Naive thymus-derived CD8-positive, alpha-beta T cell (primary cell): ENCODE measurements at places on chromosomes 5 and 9.

GRCh38 chr5:83467371-83468035 is 4.0 kb upstream of the VCAN start:
- H3K36me3 ChIP-seq: no peaks in the 10 kb centered on the region
- H3K27me3 ChIP-seq: peaks cover 30% of the 10 kb centered on the region
- no peak overlapping the region for H3K27ac ChIP-seq
- peaks cover 13% of the 10 kb centered on the region for H3K4me1 ChIP-seq
- H3K4me3 ChIP-seq: no peak overlapping the region
- DNase-seq: no peak

DNA sequence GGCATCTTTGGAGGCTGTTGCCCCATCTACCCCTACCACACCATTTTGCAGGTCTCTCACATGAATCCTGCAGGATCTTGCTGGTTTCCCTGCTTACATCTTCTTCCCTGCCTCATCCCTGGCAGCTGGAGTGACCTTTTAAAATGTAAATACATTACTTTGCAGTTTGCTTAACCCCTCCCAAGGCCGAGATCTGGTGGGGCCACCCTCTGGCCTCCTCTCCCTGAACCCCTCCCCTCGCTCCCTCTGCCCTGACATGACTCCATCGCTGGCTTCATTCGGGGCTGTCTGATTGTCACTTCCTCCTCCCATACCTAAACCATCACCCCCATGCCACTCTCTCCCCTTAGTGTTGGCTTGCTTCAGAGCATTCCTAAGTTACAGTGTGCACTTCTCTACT is 12.6 kb upstream of the PALM2AKAP2 start:
- H3K4me3 ChIP-seq: no peak overlapping the region
- DNase-seq: no peak
- H3K27me3 ChIP-seq: peaks cover 31% of the 10 kb centered on the region
- H3K4me1 ChIP-seq: no peaks in the 10 kb centered on the region
- H3K27ac ChIP-seq: no peak overlapping the region

DNA sequence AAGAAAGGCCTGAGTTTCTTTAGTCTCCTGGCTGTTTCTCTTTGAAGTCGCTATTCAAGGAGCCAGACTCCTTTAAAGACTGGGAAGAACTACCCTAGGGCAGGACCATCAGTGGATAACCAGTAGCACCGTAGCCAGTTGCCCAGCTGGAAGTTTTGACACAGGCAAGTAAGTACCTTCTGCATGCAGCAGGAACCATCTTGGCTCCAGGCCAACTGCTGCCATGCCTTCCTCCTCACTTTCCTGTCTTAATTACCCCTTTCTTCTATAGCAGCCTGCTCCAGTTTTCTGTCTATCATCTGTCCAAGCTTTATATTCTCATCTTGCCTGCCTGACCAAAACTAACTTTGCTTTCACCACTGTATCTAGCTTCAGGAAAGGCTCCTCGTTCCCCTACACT is 149.7 kb upstream of the SV2C start:
- no peak overlapping the region for H3K27ac ChIP-seq
- DNase-seq: no peak
- H3K4me1 ChIP-seq: no peaks in the 10 kb centered on the region
- no peak overlapping the region for H3K4me3 ChIP-seq
- no peaks in the 10 kb centered on the region for H3K36me3 ChIP-seq

- no peak for DNase-seq
- H3K27me3 ChIP-seq: peaks cover 7% of the 10 kb centered on the region
- no peak overlapping the region for H3K4me3 ChIP-seq
- no peaks in the 10 kb centered on the region for H3K36me3 ChIP-seq
- H3K4me1 ChIP-seq: peaks cover 6% of the 10 kb centered on the region
Measured at GRCh38 chr9:136285501-136286358, 18.2 kb downstream of the CCDC187 start.

GRCh38 chr5:76473661-76474060 is 70.6 kb downstream of the IQGAP2 start:
- peaks cover 35% of the 10 kb centered on the region for H3K4me1 ChIP-seq
- peak overlapping the region; percentile 58 for H3K4me3 ChIP-seq
- peak overlapping the region; percentile 93 for H3K27ac ChIP-seq
- H3K27me3 ChIP-seq: no peaks in the 10 kb centered on the region

GRCh38 chr5:139633295-139634027 is 14.7 kb upstream of the CXXC5 start:
- no peaks in the 10 kb centered on the region for H3K27me3 ChIP-seq
- peak overlapping the region; percentile 83 for H3K27ac ChIP-seq
- H3K36me3 ChIP-seq: peaks cover 19% of the 10 kb centered on the region
- peak; percentile 60 for DNase-seq
- H3K4me1 ChIP-seq: peaks cover 26% of the 10 kb centered on the region

DNA sequence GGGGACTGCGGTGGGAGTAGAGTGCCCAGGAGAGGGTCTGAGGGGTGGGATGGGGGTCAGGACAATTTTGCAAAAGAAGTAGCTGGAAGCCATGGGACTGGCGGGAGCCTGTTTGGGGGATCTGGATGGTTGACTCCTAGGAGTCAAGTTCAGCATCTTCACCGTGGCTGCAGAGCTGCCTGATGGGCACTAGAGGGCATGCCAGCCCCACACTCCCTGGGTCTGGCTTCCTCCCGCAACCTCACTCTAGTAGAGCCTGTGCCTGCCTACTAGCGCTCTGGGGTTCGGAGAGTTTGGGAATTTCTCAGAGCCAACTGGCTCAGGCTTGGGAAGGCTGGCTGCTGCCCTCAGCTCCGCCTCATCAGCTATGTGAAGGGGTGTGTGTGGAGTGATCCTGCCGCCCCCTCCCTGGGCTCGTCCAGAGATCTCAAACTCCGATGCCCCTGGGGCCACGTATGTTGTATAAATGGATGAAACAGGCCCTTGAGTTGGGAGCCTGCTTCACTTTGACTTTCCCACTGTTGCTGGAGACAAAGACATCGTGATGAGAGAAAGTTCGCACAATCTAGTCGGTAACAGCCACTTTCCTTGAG is 10.8 kb downstream of the TSPAN17 start:
- peak overlapping the region; percentile 29 for H3K27ac ChIP-seq
- no peaks in the 10 kb centered on the region for H3K27me3 ChIP-seq

GRCh38 chr9:124285490-124285889 is 27.7 kb downstream of the NEK6 start:
- DNase-seq: no peak
- no peaks in the 10 kb centered on the region for H3K27me3 ChIP-seq
- H3K27ac ChIP-seq: no peak overlapping the region
- no peaks in the 10 kb centered on the region for H3K36me3 ChIP-seq
- H3K4me1 ChIP-seq: peaks cover 16% of the 10 kb centered on the region

DNA sequence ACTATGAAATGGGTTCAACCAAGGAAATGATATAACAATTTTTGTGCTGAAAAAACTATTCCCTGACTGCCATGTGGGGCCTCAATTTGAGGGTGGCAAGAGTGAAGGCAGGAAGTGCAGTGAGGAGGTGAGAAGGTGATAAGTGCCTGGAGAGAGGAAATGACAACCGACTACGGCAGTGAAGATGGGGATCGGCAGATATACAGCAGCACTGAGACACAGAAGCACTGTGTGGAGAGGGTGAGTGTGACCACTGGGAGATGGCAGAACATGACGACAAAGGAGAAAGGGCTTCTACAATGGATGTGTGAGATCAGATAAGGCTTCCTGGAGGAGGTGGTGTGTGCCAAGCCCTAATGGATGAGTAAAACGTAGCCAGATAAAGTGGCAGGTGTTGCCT is 271.8 kb downstream of the TRIM32 start:
- H3K4me3 ChIP-seq: no peak overlapping the region
- H3K4me1 ChIP-seq: peaks cover 7% of the 10 kb centered on the region
- H3K27ac ChIP-seq: no peak overlapping the region
- H3K27me3 ChIP-seq: peaks cover 4% of the 10 kb centered on the region
- no peak for DNase-seq

DNA sequence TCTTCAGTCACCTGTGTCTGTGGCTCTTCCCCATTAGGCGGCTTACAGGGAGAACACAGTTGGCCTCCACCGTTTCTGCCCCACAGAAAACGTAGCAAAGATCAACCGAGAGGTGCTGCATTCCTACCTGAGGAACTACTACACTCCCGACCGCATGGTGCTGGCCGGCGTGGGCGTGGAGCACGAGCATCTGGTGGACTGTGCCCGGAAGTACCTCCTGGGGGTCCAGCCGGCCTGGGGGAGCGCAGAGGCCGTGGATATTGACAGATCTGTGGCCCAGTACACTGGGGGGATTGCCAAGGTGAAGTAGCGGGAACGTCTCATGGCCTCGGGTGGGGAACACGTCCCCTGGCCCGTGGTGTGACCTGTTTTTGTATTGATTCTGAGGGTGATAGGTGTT is 6.5 kb downstream of the PMPCA start:
- H3K4me3 ChIP-seq: no peak overlapping the region
- peaks cover 2% of the 10 kb centered on the region for H3K4me1 ChIP-seq
- H3K27me3 ChIP-seq: no peaks in the 10 kb centered on the region
- no peaks in the 10 kb centered on the region for H3K36me3 ChIP-seq

DNA sequence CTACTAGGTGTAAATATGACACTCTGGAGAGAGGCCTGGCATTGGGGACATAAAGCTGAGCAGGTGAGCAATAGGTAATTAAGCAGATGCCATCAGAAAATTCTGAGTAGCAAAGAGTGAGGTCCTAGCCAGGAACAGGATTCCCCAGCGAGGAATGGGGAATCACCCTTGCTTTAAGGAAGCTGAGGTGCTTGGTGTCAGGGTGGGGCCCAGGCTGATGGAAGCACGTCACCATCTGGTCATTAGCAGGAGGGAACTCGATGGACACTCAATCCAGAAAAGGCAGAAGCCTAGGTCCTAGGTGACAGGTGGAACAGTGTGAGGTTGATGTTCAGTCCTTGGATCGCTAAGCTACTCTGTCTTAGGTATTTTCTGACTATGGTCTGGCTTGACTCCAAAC is 562.7 kb upstream of the DAP start:
- H3K27me3 ChIP-seq: no peaks in the 10 kb centered on the region
- no peaks in the 10 kb centered on the region for H3K4me1 ChIP-seq
- no peaks in the 10 kb centered on the region for H3K36me3 ChIP-seq
- H3K4me3 ChIP-seq: no peak overlapping the region
- no peak for DNase-seq

GRCh38 chr5:30103452-30104202 is 1089.9 kb upstream of the CDH6 start:
- no peak for DNase-seq
- no peak overlapping the region for H3K4me3 ChIP-seq
- H3K27ac ChIP-seq: no peak overlapping the region
- H3K27me3 ChIP-seq: no peaks in the 10 kb centered on the region
- no peaks in the 10 kb centered on the region for H3K36me3 ChIP-seq

GRCh38 chr9:123070198-123070597 is 36.7 kb downstream of the GPR21 start:
- H3K27ac ChIP-seq: no peak overlapping the region
- no peaks in the 10 kb centered on the region for H3K27me3 ChIP-seq
- no peaks in the 10 kb centered on the region for H3K4me1 ChIP-seq

DNA sequence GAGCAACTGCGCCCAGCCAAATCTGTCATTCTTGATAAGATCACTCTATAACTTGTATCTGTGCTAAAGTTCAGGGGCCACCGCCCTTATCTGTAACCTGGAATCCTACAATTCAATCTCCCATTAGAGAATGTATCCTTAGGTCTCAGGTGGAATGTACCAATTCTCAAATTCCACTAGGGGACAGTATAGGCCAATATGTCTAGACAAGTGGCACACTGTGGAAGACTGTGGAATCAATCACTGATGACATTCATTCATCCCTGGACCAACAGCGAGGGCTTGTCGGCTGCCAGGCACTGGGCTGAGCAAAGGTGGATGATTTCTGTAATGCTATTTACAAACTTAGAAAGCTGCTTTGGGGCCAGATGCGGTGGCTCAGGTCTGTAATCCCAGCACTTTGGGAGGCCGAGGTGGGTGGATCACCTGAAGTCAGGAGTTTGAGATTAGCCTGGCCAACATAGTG is 28.7 kb upstream of the MEGF9 start:
- no peak overlapping the region for H3K4me3 ChIP-seq
- peaks cover 6% of the 10 kb centered on the region for H3K4me1 ChIP-seq
- no peaks in the 10 kb centered on the region for H3K36me3 ChIP-seq
- H3K27me3 ChIP-seq: no peaks in the 10 kb centered on the region

DNA sequence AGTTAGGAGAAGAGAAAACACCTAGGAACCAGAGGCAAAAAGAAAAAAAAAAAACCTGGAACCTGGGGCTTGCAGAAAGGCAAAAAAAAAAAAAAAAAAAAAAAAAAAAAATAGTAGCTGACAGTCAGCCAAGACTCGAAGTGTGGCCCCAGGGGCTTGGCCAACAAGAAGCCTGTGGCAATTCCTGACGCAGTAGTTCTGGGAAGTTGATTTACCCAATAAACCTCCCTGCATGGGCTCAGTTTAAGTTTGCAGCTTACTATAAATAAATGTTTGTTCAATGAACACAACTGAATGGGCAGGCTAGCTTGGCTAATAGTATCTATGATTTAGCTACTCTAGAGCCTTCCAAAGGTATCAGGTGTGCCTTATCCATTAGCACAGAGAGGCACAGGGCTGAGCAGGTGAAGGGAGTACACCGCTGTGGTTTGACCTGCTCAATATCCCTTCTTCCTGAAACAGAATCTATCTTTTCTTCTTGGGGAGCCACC is 21.3 kb upstream of the GLRX start:
- H3K4me1 ChIP-seq: peaks cover 25% of the 10 kb centered on the region
- no peak overlapping the region for H3K27ac ChIP-seq
- H3K4me3 ChIP-seq: no peak overlapping the region
- no peaks in the 10 kb centered on the region for H3K36me3 ChIP-seq
- no peak for DNase-seq
- H3K27me3 ChIP-seq: no peaks in the 10 kb centered on the region

DNA sequence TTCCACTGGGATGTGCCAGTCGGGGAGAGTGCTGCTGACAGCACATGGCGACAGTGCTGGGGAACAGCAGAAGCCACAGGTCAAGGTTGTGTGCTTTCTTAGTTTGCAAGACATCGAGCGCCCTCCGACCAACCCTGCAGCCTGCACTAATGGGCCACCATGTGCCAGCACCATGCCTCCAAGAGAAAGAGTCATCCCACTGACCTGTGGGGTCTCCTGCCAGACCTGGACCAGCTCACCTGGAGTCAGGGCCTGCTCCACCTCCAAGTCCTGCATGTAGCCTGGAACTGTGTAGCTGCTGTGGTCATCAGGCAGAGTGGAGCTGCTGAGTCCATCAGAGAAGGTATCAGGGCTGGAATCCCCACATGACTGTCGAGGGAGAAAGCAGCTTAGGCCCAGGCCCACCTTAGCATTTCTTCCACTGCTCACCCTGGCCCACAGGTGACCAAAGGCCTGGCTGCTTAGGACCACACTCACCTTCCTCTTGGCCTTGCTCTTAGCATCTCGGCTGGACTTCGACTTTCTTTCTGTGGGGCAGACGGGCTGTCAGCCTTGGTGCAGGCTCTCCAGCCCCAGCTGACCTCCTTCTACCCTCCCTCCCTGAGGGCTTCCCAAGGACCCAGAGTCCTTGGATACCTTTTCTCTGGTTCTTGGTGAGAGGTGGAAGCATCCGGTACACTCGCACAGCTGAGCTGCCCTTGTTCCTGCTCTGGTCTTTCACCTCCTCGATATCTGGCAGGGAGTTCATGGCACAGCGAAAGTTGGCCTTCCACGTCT is 4.1 kb downstream of the IRF1 start:
- no peaks in the 10 kb centered on the region for H3K27me3 ChIP-seq
- peak overlapping the region; percentile 98 for H3K27ac ChIP-seq
- H3K4me1 ChIP-seq: peaks cover 38% of the 10 kb centered on the region
- no peak for DNase-seq
- H3K4me3 ChIP-seq: peak overlapping the region; percentile 96
